Tibial nerve (tissue), 4 donors: ENCODE measurements at places on chromosomes 4 and X. TPM values are rescaled to one million over a fixed set of nuclear protein-coding genes. Genes with fewer than 3 reads are reported as not detected.

DNA sequence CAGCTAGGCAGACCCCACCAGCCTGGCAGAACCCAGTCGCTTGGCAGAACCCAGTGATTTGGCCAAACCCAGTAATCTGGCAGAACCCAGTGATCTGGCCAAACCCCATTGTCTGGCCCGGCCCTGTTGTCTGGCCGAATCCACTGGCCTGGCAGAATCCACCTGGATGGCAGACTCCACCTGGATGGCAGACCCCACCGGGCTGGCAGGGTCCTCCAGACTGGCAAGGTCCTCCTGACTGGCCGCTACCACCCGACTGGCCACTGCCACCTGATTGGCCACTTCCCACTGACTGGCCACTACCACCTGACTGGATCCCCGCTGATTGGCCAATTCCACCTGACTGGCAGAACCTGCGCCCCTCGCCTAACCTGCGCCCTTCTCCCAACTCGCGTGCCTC lies 3.2 kb downstream of the MAGED1 start:
- no peak for DNase-seq

- peak; percentile 14 for DNase-seq
Measured at GRCh38 chrX:11351375-11352295, 58.4 kb downstream of the AMELX start.

Gene AMMECR1
- total RNA-seq = 4.2 TPM

DNA sequence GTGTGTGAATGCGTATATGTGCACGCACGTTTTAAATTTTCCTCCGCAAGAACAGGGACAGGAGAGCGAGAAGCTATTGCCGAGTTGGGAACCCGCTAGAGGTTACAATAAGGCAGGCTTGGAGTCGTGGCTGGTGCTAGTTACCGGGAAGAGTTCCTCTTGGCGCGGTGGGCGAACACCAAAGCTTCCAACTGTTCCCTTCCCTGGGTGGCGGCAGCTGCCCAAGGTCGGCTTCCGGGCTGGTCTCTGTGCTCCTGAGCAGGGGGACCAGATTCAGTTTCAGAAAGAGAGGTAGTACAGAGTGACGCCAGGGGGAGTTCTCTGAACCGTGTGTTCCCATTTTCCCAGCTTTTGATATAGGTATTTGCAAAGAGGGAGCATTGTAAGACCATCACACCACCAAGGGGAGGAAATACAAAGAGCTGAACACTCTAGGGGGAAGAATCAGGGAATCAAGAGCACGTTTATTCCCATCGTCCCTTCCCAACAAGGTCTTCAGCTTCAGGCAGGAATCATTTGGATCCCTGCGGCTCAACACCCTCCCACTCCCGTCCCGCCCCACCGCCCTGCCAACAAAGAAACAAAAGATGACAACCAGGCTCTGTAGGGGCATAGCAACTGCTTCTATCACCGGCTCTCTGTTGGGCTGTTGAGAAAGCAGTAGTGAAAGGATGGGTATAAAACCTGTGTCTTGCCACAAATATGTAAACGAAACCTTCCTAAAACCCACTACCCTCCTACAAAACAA lies 113.6 kb upstream of the TEX13C start:
- no peak for DNase-seq

Gene LGI2
- total RNA-seq = 24.7 TPM

Gene GPR50
- not detected for total RNA-seq

DNA sequence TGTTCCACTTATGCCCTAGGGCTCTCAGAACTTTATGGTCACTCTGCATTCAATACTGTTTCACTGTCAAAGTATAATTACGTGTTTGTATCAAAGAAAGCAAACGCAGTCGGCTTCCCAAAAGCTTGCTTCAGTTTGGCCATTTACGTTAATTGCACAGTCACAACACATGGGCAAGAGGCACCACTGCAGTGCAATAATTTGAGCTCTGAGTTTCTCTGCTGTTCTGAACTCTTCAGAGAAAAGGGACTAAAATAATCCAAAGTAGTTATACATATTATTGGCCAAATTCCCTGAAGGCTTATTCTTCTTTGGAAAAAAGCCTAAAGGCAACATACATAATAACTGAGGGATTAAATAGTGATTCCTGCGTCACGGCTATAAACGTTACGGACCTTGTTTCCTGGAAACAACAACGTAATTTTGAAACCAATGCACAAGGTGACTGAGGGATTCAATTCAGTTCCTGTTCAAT lies 51.3 kb downstream of the RNF150 start:
- DNase-seq = no peak

DNA sequence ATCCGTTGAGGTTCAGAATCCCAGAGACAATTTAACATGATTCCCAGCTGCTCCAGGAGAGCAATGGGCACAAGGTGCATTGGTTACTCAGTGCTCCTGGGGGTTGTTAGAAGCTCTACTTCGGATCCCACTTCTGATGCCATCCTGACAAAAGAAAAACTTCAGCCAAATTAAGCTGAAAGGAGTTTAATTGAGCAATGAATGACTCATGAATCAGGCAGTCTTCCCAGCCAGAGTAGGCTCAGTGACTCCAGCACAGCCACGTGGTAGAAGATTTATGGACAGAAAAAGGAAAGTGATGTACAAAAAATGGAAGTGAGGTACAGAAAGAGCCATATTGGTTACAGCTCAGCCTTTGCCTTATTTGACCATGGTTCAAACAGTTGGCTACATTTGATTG lies 95.7 kb downstream of the PWWP3B start:
- DNase-seq = no peak

DNA sequence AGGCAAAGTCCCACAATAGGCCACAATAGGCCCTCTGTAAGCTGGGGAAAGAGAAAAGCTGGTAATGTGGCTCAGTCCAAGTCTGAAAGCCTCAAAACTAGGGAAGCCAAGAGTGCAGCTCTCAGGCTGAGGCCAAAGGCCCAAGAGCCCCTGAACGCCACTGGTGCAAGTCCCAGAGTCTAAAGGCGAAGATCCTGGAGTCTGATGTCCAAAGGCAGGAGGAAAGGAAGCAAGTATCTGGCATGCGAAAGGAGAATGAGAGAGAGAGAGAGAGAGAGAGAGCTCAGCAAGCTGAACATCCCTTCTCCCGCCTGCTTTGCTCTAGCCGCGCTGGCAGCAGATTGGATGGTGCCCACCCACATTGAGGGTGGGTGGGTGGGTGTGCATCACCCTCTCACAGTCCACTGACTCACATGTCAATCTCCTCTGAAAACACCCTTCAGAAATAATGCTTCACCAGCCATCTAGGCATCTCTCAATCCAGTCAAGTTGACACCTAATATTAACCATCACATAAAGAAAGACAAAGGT lies 30.9 kb upstream of the ELF2 start:
- DNase-seq = peak; percentile 7

- no peak for DNase-seq
Measured at GRCh38 chr4:160835789-160836188, 1328.0 kb downstream of the FSTL5 start.

GRCh38 chr4:159235779-159236368 lies 133.0 kb downstream of the RAPGEF2 start:
- DNase-seq = no peak

GRCh38 chrX:110734894-110735541 lies 60.6 kb downstream of the CHRDL1 start:
- no peak for DNase-seq

DNA sequence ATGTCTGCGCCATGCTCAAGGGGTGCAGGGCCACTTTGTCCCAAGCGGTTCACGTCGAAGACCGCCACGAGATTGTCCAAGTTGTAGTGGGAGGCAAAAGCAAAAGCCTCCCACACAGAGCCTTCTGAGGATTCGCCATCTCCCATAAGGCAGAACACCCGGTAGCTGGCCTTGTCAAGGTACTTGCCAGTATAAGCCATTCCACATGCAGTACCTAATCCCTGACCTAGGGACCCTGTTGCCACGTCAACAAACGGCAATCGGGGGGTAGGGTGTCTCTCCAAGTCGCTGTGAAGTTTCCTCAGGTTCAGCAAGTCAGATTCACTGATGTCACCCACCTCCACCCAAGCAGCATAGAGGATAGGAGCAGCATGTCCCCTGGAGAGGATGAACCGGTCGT lies 424 bp downstream of the TKTL2 start:
- no peak for DNase-seq

Gene SASH3
- total RNA-seq = 19.4 TPM

GRCh38 chr4:57943682-57944081 lies 833.5 kb upstream of the IGFBP7 start:
- DNase-seq = no peak

- no peak for DNase-seq
Measured at GRCh38 chr4:86970447-86971354, 35.9 kb downstream of the AFF1 start.

Gene SCML2
- total RNA-seq = 0.59 TPM

DNA sequence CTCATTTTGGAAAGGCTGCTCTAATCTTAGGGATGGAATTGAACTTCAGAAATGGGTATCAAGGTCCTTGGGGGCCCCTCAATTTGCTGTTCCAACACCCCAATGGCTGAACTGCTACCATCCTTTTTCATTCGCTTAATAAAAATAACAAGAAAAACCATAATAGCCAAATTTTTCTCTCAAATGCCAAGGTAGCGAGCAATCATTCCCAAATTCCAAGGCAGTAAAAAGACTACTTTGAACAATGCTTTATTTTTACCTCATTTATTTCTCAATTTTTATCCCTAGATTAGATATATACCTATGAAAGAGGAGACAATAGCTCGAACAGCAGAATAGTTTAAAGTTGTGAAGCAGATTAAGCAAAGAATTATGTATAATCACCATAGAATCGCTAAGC lies 323.4 kb upstream of the SLC7A11 start:
- no peak for DNase-seq

DNA sequence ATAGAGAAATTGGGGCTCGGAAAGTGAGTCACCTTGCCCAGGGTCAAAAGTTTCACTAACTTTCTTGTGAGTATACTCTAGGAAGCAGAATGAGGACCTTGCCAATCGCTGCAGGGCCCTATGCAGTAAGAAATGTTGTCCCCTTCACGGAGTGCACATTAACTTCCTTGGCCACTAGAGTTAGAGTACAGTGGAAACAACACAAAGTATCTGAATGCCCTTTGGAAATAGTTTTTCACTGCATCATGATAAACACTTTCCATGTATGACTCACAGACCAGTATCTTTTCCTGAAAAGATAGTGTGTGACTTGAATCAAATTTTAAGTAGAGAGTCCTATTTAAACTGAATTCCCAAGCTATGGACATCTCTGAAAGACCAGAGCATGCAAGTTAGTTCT lies 45.5 kb upstream of the STK26 start:
- no peak for DNase-seq

Gene NAA11
- total RNA-seq = not detected

Gene CACNA1F
- total RNA-seq = under 0.01 TPM
